ENCODE measurements at places on chromosomes 6 and 20.

DNA sequence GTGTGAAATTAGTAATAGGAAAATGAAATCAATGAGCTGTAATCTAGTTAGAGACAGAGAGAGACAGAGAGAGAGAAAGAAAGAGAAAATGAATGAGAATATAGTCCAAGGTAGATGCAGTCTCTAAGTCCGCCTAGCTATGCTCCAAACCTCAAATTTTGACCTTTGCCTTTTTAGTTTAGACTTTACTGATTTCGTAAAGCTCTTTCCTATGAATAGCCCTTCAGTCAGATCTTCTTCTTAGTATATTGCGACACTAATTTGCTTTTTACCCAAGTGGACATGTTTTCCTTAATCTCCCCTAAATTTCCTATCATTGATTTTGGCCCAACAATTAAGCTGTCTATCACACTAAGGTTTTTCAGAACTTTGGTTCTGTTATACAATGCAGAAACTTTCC lies 49.5 kb downstream of the TFAP2D start:
- DNase-seq, result no peak

- DNase-seq, result peak; percentile 40
Measured at GRCh38 chr6:147154454-147154853, 49.8 kb upstream of the STXBP5 start.

- DNase-seq, result peak; percentile 61
Measured at GRCh38 chr20:62822788-62823651, 6.2 kb downstream of the COL9A3 start.

DNA sequence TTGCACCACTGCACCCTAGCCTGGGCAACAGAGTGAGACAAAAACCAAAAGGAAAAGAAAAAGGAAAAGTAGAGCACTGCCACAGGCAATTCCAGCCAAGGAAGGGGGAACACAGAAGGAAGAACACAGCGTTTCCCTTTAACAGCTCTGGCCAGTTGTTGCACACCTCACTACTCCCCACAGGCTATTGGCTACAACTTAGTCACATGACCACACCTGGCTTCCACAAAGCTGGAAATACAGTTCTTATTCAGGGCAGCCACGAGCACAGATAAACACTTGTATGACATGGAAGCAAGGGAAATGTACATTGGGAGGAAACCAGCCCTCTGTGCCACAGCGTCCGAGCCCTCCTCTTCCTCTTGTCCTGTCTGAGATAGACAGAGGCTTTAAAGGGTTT lies 249.0 kb upstream of the JARID2 start:
- DNase-seq, result no peak

DNA sequence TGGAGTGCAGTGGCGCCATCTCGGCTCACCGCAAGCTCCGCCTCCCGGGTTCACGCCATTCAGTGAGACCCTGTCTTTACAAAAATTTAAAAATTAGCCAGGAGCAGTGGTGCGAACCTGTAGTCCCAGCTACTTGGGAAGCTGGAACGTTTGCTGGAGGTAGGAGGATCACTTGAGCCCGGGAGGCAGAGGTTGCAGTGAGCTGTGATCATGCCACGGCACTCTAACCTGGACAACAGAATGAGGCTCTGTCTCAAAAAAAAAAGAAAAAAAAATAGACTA lies 5.7 kb upstream of the PARD6B start:
- DNase-seq, result no peak

DNA sequence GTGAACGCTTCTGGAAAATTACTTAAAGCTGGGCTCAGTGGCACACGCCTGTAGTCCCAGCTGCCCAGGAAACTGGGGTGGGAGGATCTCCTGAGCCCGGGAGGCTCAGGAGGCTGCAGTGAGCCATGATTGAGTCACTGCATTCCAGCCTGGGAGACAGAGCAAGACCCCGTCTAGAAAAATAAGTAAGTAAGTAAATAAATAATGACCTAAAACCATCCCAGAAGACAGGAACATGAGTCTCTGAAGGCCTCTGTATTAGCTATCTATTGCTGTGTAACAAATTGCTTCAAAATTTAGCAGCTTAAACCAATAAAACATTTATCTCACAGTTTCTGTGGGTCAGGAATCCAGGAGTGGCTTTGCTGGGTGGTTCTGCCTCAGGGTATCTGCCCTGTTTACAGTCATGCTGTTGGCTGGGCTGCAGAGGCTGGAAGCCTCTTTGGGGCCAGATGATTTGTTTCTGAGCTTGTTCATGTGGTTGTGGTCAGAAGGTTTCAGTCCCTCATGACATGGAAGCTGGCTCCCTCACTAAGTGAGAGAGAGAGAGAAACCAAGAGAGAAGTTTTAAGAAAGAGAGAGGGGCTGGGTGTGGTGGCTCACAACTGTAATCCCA lies 48.4 kb upstream of the NCOA3 start:
- DNase-seq, result no peak

DNA sequence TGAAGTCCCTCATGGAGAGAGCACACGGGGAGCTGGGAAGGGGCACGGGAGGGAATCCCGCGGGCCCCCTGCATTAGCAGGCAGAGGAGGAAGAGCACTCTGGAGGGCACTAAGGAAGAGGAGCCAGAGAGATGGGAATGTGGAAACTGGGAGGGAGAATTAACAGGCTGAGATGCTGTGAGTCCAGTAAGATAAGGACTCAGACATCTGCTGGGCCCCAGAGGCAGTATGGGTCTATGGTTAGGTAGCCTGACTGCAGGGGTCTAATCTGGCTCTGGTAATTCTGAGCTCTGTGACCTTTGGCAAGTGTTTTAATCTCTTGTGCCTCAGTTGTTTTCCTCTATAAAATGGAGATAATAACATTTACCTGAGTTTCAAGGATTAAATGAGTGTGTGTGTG lies 15.7 kb upstream of the SRSF3 start:
- no peak for DNase-seq

DNA sequence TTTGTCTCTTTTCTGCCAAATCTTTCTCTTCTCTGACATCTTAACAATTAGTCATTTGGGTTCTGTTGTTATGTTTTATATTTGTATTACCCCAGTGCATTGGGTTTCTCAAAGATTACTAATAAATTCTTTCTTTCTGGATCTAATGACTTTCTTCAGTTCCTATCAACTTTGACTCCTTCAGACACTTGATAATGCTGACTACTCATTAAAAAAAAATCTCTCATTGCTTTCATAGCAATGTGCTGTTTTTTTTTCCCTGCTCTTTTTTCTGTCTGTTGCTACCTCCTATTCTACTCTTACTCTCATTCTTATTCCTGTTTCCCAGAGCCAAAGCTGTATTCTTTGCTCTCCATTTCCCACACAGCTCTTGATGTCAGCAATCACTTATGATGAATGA lies 81.3 kb upstream of the MAP3K7 start:
- DNase-seq, result no peak

DNA sequence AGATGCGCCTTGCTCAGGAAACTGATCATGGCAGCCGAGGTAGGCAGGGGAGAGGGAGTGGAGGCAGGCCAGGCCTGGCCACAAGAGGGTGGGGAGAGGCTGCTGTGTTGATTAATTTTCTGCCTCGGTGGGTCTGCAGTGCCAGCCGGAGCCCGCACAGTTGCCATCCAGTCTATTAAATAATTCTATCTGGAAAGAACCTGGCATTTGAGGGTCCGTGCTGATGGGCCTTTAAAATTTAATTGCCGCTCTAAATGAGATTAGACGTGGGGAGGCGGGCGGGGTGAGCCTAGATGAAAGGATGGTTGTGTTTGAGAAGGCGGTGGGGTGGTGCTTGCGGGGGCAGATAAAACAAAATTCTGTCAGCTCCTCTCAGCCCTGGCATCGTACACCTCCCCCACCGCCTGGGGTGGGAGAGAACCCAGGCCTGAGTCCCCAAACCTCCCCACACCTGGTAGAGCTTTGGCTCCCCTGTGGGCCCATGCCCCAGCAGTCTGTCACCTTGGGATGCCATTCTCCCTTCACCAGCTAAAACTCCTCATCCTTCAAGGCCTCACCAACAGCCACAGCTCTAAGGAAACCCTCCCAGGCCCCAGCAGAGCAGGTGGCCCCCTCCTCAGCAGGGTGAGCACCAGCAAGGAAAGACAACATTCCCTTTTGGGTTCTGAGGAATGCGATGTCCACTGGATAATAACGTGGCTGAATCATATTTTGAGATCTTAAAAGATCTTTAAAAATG lies 167.3 kb downstream of the GRM4 start:
- DNase-seq, result no peak

DNA sequence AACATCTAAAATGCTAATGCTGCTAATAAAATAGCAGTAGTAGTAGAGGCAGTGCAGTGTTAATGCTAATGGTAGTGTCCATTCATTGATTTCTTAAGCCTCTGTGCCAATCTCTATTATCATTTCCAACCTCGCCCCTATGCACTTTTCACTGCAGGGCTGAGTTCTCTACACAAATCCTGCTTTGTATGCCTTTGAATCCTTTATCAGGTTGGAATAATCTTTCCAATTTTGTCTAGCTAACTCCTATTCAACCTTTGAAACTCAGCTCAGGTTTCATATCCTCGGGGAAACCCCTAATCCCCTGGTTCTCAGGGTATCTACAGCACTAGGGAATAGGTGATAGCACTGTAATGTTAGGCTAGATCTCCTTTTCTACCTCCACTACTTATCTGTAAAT lies 284.0 kb upstream of the RUNX2 start:
- DNase-seq, result no peak

DNA sequence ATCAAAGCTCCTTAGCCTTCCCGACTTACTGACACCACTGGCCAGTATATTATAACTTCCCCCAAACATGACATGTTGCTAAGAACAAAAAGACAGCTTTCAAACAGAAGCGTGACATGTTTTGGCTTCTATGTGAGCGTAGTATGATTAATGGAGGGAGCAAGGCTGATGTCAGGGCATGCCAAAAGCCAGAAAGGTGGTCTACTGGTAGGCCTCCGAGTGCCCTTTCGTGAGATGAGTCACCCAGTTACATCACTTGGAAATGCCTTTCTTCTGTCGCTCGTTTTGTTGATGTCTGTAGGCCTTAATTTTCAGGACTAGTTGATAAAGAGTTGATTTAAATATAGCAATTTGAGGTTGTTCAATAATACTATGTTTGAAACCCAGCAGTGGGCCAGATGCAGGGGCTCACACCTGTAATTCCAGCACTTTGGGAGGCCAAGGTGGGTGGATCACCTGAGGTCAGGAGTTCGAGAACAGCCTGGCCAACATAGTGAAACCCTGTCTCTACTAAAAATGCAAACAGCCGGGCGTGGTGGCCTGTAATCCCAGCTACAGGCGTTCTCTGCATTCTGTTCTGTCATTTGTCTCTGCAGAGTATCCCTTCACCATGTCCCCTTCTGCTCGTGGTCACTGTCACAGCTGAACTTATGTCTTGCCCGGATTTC lies 53.3 kb downstream of the CNKSR3 start:
- no peak for DNase-seq

DNA sequence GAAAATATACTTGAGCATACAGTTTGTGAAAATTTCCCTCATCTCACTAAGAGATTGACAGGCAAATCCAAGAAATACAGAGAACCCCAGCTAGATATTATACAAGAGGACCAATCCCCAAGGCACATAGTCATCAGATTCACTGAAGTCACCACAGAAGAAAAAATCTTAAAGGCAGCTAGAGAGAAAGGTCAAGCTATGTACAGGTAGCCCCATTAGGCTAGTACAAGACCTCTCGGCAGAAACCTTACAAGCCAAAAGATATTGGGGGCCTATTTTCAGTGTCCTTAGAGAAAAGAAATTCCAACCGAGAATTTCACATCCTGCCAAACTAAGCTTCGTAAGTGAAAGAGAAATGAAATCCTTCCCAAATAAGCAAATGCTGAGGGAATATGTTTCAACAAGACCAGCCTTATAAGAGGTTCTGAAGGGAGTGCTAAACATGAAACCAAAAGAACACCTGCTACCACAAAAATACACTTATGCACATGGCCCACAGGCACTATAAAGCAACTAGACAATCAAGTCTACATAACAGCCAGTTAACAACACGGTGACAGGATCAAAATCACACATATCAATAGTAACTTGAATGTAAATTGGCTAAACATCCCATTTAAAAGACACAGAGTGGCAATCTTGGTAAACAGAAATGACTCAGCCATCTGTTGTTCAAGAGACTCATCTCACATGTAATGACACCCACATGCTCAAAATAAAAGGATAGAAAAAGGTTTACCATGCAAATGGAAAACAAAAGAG lies 96.3 kb downstream of the FHL5 start:
- DNase-seq, result peak; percentile 76
